ENCODE measurements at places on chromosomes 2 and 18.
A peak's percentile ranks its signal among the peaks of the same experiment; 100 is the strongest.

DNA sequence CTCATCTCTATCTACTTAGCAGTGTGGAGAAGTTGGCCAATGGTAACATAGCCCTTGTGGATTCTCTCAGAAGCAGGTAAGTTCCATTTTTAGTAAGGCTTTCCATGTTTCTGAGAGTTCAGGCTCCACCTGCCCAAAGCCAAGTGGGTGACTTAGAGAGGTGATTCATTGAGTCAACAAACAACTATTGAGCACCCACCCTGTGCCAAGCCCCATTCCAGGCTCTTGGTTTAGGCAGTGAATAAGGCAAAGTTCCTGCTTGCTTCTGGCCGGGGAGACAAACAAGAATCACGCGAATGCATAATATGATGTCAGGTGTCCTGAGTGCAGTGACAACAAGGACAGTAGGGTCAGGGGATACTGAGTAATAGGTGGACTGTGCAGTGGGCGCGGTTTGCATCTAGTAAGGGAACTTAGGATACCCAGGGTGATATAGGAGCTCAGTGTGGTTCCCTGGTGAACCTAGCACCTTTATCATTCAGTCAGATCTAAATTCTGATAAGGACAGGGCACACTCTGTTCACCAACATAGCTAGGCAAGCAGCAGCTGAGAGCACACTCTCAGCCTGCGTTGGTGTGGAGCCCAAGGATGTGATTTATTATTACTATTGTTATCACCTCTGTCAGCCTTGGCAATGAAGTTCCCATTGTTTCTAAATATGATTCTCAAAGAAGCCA lies 31.7 kb upstream of the KCTD1 start:
- DNase-seq = no peak

GRCh38 chr2:215833531-215834162 lies 179.7 kb downstream of the MREG start:
- DNase-seq = no peak

DNA sequence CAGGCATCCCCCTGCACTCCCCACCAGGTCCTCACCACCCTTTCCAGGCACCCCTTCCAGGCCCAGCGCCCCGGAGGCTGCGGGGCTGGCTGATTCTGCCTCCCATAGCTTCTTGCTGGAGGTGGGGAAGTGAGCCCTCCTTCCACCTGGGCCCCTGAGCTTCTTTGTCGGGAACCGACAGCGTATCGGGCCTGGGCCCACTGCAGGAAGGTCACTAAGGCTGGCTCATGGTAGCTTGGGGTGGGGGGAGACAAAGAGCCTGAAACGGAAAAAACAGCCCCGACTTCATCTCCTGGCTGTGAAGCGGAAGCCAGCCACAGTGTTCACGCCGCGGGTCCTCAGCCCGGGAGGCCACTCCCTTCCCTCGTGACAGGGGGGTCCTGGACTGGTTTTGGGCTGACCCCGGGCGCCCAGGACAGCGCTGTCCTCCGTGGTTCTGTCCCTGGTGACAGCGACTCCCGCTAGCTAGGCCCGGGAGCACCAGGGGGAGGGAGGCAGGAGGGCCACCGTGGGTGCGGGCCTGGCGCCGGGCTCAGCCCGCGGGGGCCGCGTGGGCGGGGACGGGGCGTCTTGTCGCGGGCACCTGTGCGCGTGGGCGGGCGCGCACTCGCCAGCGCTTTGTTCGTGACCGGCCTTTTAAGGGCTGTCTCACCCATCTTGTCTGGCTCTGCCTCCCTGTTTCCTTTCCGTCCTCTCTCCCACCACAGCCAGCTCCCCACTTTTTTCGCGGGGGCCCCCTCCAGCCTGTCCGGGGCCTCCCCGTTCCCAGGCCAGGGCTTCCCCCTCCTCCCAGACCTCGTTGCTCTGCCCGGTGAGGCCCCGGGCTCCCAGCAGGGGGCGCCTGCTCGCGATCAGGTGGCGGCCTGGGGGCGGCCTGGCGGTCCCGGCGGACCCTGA lies 64.9 kb downstream of the DNMT3A start:
- peak; percentile 92 for DNase-seq

- DNase-seq = peak; percentile 53
Observed at GRCh38 chr2:109374548-109375130, 239.1 kb downstream of the SEPTIN10 start.

DNA sequence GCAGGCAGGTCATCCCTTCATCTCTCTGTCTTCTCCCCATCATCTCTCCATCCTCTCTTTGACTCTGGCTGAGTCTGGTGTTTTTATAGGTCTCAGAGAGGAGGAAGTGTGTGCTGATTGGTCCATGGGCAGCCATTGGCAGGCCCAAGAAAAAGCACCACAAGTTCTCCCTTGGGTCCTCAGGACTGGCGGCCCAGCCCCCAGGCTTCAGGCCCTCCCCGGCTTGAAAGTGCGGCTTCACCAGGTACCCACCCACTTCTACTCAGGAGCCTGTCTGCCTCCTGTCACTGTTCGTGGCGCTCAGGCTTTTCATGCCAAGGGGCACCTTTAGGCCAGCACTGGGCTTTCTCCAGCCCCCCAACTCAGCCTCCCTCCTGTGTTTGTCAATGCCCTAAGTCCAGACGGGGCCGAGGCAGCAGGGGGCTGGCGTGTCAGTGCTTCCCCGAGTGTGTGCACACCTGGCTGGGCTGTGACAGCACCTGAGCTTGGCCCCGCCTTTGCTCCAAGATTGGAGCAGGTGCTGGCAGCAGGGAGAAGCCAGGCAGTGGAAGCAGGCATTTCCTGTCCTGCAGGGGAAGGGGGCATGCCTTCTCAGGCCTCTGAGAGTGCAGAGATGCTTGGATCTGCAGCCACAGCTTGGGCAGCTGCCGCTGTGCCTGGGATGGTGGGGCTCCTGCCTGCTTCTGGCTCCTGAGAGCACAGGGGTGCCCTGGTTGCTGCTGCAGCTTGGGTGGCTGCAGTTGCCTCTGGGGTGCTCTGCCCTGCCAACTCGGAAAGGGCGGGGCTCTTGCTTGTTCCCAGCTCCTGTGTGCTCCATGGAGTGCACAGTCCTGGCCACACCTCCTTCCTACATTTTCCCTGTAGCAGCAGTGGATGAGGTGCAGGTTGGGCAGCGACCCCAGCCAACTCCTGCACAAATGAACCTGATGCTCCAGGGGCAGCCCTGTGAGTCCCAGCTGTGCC lies 34.1 kb downstream of the FBXO48 start:
- no peak for DNase-seq

DNA sequence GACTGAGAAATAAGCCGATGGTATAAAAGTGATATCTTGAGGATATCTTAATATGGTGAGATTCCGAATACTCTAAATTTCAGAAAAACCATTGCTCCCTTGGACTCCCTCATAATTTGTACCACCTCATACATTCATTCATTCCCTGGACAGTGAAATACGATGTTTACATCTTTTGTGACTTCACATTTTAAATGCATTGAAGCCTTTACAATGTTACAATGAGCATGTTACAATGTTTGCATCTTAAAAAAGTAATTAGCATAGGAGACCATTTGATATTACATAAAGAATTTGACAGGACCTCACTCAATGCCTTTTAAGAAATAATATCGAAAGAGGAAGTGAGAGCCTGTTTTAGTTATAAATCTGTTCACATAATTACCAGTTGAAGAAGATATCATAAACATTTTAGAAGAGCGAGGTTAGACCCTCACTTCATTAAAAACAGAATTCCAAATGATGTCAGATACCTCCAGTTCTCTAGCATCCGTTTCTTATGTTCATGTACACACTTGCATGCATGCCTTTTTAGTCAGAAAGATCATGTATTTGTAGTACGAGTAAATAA lies 372.0 kb downstream of the ARHGAP15 start:
- DNase-seq = no peak

DNA sequence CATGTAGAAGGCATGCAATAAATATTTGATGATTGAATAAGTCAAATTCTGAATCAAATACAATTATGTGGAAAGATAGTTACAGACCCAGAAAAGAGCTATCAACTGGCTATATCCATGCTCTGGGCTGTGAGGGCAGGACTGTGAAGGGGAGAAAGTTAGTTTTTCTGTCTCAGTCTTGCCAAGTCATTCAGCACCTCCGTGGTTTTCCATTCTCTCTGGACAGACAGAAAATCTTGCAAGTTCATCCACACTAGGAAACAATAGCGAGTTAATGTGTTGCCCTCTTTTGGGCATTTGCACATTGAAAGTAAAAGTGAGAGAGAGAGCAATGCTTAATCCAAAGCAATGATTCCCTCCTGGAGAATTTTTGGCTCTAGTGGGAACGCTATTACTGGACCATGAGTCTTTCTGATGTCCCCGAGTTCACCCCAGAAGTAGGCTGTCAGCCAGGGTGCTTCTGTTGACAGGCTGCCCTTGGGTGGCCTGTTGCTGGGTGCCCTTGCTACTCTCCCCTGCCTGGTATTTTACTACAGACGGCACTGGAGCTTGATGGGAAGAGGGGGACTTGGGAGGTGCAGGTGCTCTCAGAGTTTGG lies 238.3 kb downstream of the LOXHD1 start:
- no peak for DNase-seq

All from activated naive CD4-positive, alpha-beta T cell treated with anti-CD3 and anti-CD28 coated beads, Interleukin-2, amount 50 U/mL, for 72 hours (primary cell).